ENCODE measurements at places on chromosomes 7 and 10. TPM values are rescaled to one million over a fixed set of nuclear protein-coding genes. Genes with fewer than 3 reads are reported as not detected.
A peak's percentile ranks its signal among the peaks of the same experiment; 100 is the strongest.

DNA sequence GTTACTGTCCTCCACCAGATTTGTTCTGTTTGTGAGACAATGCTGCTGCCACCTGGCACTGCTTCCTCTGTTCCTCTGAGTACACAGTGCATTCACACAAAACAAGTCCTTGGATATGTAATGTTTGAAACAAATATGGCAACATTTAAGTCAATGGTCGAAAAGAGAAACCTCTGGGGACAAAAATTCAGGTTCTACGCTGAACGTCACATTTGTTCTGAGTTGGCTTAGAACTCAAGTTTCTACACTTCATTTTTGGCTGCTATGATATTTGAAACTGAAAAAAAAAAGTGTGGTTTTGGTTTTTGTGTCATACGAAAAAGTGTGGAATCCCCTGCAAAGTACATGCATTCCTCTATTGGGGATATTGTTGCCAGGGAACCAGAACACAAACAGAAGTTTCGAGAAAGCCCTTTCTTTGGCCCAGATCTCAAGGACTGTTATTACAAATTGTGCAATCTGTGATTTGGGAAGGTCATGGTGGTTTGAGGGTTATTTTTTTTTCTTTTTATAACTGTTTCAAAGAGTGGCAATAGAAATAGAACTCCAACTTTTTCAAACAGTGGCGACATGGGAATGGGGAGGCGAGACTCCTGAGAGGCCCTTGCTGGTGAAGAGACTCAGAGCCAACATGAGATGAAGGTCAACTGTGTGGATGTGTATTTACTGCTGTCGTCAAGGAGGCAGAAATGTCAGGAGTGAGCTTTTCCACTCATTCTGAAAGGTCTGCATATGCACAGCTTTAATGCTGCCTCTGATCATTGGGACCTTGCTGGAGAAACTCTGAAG lies 127.5 kb downstream of the CUBN start:
- no peaks in the 10 kb centered on the region for H3K36me3 ChIP-seq
- H3K27me3 ChIP-seq, result peaks cover 7% of the 10 kb centered on the region
- no peak overlapping the region for H3K27ac ChIP-seq

DNA sequence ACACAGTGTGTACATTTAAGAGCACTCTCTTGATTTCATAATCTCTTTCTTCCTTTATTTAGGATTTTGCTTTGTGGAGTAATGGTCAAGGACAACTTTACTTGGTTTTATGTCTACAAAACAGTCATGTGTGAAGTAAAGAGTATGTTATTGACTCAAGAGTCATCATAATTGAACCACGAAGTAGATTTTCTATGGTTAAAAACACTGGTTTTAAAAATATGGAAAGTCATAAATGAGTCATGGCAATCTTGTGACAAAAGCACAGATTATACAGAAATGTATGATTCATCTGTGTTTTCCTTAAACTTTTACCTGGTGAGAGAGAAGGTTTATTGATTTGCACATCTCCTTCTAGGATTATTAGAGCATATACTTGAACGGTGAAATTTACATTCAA lies 969.7 kb downstream of the GATA3 start:
- no peak overlapping the region for H3K4me3 ChIP-seq
- H3K36me3 ChIP-seq, result no peaks in the 10 kb centered on the region
- no peaks in the 10 kb centered on the region for H3K4me1 ChIP-seq
- no peak for DNase-seq

DNA sequence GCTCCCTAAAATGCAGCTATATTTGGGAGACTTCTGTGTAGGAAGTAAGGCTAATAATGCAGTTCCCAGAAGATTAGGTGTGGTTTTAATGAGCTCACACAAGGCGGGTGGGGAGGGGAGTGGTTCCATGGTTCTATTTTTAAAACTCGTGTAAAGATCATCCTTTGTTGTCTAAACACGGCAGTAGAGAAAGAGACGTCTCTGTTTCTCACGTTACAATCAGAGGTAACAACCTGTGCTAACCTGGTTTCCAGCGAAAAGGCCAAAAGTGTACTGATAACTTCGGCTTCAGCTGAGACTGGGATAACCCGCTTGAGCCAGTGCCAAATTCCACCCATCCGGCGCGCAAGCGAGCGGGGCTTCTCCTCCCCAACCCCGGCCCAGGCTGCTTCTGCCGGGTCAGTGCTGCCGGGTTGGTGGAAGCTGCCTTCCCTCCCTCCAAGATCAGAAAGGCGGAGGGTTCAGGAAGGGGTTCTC lies 2.5 kb upstream of the MAP3K8 start:
- H3K4me1 ChIP-seq, result peaks cover 29% of the 10 kb centered on the region
- no peak overlapping the region for H3K4me3 ChIP-seq
- DNase-seq, result no peak

- no peaks in the 10 kb centered on the region for H3K4me1 ChIP-seq
- DNase-seq, result no peak
- H3K36me3 ChIP-seq, result no peaks in the 10 kb centered on the region
- H3K27ac ChIP-seq, result no peak overlapping the region
- H3K27me3 ChIP-seq, result no peaks in the 10 kb centered on the region
- no peak overlapping the region for H3K4me3 ChIP-seq
Measured at GRCh38 chr7:11437994-11438393, 394.0 kb downstream of the THSD7A start.

DNA sequence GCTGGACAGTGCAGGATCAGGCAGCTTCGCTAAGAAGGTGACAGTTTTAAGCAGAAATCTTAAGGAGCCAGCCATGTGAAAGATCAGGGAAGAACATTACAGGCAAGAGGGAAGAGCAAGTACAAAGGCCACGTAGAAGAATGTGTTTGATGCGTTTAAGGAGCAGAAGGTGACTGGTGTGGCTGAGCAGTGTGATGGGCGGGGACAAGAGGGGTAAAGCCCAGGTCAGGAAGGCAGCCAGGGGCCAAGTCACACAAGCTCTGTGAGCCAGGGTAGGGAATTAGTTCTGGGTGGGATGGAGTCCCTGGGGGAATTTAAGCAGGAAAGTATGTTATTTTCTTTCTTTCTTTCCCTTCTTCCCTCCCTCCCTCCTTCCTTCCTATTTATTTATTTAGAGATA lies 166.9 kb downstream of the SH3PXD2A start:
- H3K27me3 ChIP-seq, result peaks cover 5% of the 10 kb centered on the region
- H3K36me3 ChIP-seq, result no peaks in the 10 kb centered on the region
- H3K4me1 ChIP-seq, result peaks cover 10% of the 10 kb centered on the region
- DNase-seq, result no peak

- H3K27me3 ChIP-seq, result no peaks in the 10 kb centered on the region
- H3K4me1 ChIP-seq, result no peaks in the 10 kb centered on the region
- DNase-seq, result no peak
- no peak overlapping the region for H3K27ac ChIP-seq
Measured at GRCh38 chr7:28297801-28298459, 114.4 kb upstream of the CREB5 start.

- no peak overlapping the region for H3K27ac ChIP-seq
- DNase-seq, result no peak
- no peaks in the 10 kb centered on the region for H3K27me3 ChIP-seq
- no peak overlapping the region for H3K4me3 ChIP-seq
- H3K36me3 ChIP-seq, result no peaks in the 10 kb centered on the region
- no peaks in the 10 kb centered on the region for H3K4me1 ChIP-seq
Measured at GRCh38 chr7:109532262-109532992, 962.8 kb downstream of the DNAJB9 start.

DNA sequence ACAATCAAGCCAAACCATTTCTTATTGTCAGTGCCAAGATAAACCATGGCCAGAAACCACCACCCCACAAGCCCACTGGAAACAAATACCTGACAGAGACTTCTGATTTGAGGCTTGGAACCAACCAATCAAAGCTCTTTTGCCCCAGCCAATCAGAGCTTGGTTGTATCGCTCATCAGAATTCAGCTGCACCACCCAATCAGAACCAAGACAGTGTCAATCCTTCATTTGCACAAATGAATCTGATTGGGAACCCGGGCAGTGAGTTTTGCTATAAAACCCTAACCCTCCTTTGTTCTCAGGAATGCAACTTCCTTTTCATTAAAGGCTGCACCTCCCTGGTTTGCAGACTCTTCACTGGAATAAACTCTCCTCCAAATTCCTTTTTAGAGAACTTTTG lies 87.4 kb downstream of the ELAPOR2 start:
- no peak overlapping the region for H3K27ac ChIP-seq
- no peak for DNase-seq
- H3K36me3 ChIP-seq, result no peaks in the 10 kb centered on the region
- H3K4me3 ChIP-seq, result no peak overlapping the region
- no peaks in the 10 kb centered on the region for H3K4me1 ChIP-seq
- no peaks in the 10 kb centered on the region for H3K27me3 ChIP-seq

GRCh38 chr7:78996013-78996412 lies 457.5 kb downstream of the MAGI2 start:
- H3K36me3 ChIP-seq, result no peaks in the 10 kb centered on the region
- no peaks in the 10 kb centered on the region for H3K27me3 ChIP-seq
- no peak overlapping the region for H3K27ac ChIP-seq
- H3K4me1 ChIP-seq, result no peaks in the 10 kb centered on the region
- H3K4me3 ChIP-seq, result no peak overlapping the region

DNA sequence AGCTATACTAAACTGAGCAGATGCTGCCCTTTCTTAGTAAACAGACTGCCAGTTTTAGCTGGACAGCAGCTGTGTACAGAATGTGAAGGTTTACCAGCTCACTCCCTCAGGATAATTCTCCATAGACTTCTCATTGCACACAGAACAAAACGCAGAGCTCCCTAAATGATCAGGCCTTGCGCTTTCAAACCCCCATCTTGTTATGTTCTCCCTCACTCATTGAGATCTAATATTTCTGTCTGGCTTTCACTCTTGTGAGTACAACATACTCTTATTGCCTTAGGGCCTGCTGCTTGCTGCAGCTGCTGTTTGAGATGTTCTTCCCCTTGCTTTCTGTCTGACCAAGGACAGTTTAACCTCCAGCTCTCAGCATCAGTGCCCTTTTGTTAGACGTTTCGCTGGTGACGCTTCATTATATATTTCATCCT lies 17.3 kb downstream of the VWDE start:
- H3K4me3 ChIP-seq, result no peak overlapping the region
- no peaks in the 10 kb centered on the region for H3K27me3 ChIP-seq
- no peak overlapping the region for H3K27ac ChIP-seq
- no peaks in the 10 kb centered on the region for H3K4me1 ChIP-seq
- no peak for DNase-seq

DNA sequence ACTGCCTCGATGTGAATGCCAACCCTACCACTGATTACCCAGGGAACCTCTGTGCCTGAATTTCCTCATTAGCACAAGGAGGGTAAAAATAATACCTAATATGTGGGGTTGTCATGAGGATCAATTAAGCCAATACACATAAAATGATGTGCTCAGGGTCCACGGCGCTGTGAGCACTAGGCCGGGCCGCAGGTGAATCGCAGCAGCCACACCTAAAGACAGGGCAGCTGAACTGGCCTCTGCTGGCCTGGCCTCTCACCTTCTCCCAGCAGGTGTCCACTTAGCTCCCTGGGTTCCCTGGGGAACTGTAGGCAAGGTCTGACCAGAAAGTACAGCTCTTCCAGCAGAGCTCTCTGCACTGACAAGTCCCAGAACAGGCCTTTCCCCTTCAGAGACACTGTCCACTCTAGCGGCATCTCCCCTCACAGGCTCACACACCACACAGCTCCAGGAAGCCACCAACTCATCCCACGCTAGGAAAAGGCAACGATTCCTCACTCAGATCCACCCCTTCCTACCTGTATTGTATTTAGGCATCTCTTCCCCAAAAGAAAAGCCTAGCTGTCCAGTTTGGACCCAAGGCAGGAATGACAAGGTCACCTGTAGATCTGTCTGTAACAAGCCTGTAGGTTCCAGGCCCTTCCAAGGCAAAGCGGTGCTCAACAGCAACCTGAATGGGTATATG lies 273.1 kb downstream of the USP6NL start:
- peaks cover 14% of the 10 kb centered on the region for H3K36me3 ChIP-seq
- H3K4me1 ChIP-seq, result peaks cover 5% of the 10 kb centered on the region
- H3K4me3 ChIP-seq, result no peak overlapping the region
- H3K27ac ChIP-seq, result no peak overlapping the region

GRCh38 chr7:92178928-92179924 lies at the start of gene LRRD1:
Gene LRRD1 (minus strand): TSS chr7:92179142. CDS start chr7:92165202, 13,940 bp downstream.
- peak; percentile 87 for DNase-seq
- H3K4me1 ChIP-seq, result peaks cover 7% of the 10 kb centered on the region
- peak within 1 kb of the TSS; percentile 41 for H3K4me3 ChIP-seq
- peaks cover 4% of the 10 kb centered on the region for H3K27me3 ChIP-seq
- no peak within 1 kb of the TSS for H3K27ac ChIP-seq

GRCh38 chr10:110915035-110915434 lies 3.9 kb downstream of the BBIP1 start:
- no peaks in the 10 kb centered on the region for H3K27me3 ChIP-seq
- H3K27ac ChIP-seq, result no peak overlapping the region
- DNase-seq, result no peak

DNA sequence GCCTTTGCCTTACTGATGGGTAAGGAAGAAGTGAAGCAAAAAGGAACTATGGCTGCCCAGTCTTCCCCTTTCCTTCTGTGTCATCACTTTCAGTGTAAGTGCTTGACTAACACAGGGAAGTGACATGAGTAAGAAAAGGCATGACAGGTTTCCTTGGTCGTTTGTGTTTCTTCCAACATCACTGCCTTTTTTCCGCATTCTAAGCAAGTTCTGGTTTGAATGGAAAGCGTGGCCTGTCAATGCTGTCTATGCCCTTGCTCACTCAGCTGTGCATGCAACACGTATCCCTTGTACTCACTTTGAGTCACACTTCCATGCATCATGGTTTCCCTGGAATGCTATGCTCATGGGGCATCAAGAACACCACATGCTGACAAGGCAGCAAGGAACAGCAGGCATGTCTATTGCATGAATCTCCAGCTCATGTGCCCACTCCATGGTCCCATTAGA lies 111.8 kb downstream of the OAT start:
- no peak overlapping the region for H3K27ac ChIP-seq
- DNase-seq, result no peak
- H3K27me3 ChIP-seq, result no peaks in the 10 kb centered on the region
- H3K4me1 ChIP-seq, result peaks cover 4% of the 10 kb centered on the region
- no peaks in the 10 kb centered on the region for H3K36me3 ChIP-seq
- H3K4me3 ChIP-seq, result no peak overlapping the region

DNA sequence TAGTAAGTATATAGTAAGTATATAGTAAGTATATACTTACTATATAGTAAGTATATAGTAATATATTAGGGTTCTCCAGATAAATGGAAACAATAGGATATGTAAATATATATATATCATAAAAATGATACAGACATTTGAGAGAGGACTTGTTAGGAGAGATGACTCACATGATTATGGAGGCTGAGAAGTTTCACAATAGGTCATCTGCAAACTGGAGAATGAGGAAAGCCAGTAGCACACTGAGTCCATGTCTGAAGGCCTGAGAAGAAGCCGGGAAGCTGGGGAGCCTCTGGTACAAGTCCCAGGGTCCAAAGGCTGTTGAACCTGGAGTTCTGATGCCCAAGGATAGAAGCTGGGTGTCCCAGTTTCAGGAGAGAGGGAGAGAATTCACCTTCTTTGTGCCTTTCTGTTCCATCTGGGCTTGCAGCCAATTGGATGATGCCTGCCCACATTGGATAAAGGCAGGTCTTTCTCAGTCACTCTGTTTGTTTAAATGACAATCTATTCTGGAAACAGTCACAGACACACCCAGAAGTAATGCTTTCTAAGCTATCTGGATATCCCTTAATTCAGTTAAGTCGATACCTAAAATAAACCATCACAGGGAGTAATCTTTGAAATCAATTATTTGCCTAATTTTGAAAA lies 205.5 kb upstream of the CDC14C start:
- no peak overlapping the region for H3K4me3 ChIP-seq
- H3K27me3 ChIP-seq, result no peaks in the 10 kb centered on the region
- H3K36me3 ChIP-seq, result no peaks in the 10 kb centered on the region

NUB1 gene
- total RNA-seq, result 113 TPM

DYDC2 gene
- total RNA-seq, result not detected

LRRD1 gene
- not detected for total RNA-seq

HPSE2 gene
- total RNA-seq, result not detected

SLC16A12 gene
- total RNA-seq, result not detected

SLC25A13 gene
- 20.5 TPM for total RNA-seq

PVRIG gene
- 45.6 TPM for total RNA-seq
